ENCODE measurements at places on chromosomes 5 and 9. TPM values are rescaled to one million over a fixed set of nuclear protein-coding genes. Genes with fewer than 3 reads are reported as not detected.

The IGIP gene
- 5.1 TPM for total RNA-seq

- no peaks in the 10 kb centered on the region for H3K4me1 ChIP-seq
- no peaks in the 10 kb centered on the region for H3K27me3 ChIP-seq
- no peak overlapping the region for H3K27ac ChIP-seq
These were observed 155.6 kb downstream of the TRIM32 start for GRCh38 chr9:116842658-116843057.

The SLC4A9 gene
- total RNA-seq = not detected

GRCh38 chr5:102713682-102714231 lies 41.3 kb upstream of the PAM start:
- no peaks in the 10 kb centered on the region for H3K4me1 ChIP-seq
- DNase-seq = no peak
- no peaks in the 10 kb centered on the region for H3K36me3 ChIP-seq
- H3K27ac ChIP-seq = no peak overlapping the region

DNA sequence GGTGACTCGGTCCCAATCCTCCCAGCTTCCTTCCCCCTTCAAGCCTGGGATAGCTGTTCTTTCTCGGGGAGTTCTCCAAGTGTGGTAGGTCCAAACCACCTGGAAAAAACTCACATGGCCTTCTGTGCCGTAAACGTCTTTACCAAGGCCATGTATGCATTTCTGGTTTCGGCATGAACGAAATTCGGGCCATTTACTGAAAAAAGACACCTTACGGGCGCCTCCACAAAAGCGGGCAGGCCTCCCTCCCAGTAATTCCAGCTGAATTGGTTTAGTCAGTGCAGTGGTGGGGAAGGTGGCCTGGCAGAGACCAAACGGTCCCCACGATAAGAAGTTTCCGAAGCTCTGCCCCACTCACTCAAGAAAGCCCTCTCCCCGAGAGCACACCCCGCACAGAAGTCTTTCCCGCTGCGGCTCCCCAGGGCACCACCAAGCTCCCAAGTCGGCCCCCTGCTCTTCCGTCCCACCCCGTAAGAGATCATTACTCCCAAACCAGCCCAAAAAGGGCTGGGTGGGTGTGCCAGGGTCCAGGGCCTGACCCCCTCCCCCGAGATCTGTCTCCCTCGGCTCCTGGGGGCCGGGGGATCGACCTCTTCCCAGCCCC lies 86.3 kb upstream of the MELK start:
- H3K27ac ChIP-seq = peak overlapping the region; percentile 76
- no peaks in the 10 kb centered on the region for H3K27me3 ChIP-seq
- H3K36me3 ChIP-seq = no peaks in the 10 kb centered on the region
- no peaks in the 10 kb centered on the region for H3K4me1 ChIP-seq
- peak overlapping the region; percentile 95 for H3K4me3 ChIP-seq
- peak; percentile 45 for DNase-seq

DNA sequence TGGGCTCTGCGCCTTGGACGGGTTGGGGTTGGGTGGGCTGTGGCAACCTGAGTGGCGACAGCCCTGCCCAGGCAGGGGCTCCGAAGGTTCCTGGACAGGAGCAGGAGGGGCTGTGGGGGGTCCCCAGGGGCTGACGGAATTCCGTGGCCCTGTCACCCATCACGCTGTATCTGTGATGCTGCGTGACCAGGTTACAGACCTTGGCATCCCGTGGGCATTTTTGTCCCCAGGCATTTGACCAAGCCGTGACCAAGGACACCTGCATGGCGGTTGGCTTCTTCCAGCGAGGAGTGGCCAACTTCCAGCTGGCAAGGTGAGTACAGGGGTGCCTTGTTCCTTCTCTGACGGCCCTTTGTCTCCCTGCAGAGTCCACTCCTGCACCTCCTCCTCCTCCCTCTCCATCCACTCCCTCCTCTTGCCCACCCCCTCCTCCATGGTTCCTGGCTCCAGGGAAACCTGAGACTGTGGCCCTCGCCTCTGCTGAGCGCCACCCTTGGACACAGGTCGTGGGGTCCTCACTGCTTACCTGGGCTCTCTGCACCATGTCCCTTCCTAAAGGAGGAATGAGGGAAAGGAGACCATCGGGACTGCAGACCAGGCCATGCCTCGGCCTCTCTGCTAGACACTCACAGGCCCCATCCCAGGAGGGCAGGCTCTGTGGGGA lies 3.0 kb downstream of the NOXA1 start:
- H3K27ac ChIP-seq = no peak overlapping the region
- H3K27me3 ChIP-seq = no peaks in the 10 kb centered on the region
- no peak for DNase-seq
- H3K4me3 ChIP-seq = no peak overlapping the region
- no peaks in the 10 kb centered on the region for H3K4me1 ChIP-seq

The GCNT1 gene
- 1.9 TPM for total RNA-seq

DNA sequence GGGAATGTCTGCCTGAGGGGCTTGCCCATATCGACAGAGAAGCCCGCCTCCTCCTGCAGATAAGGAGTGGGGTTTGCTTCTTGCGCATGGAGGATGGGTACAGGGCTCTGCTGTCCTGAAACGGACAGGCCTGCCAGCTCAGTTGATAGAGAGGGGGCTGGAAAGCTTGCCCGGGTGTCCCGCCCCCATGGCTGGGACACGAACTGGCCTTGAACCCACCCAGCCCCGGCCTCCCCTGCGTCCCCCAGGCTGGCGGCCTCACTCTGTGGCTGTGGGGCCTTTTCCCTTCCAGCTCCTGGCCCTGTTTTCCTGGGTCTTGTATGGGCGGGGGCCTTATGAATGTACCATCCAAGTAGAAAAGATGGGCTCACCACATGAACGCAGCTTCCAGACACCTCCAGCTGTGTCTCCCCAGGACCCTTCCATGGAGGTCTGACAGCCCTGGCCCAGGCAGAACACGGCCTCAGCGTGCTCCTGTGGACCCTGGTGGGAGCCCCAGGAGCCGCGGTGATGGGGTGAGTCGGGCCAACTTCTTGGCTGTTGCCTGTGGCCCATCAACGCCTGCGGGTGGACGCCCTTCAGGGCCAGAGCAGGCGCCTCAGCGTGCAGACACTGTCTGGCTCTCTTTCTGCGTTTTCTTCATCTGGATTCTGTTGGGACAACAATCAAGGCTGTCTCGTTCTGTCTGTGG lies 15.9 kb upstream of the SLC2A6 start:
- H3K27me3 ChIP-seq = no peaks in the 10 kb centered on the region
- no peaks in the 10 kb centered on the region for H3K4me1 ChIP-seq
- H3K36me3 ChIP-seq = no peaks in the 10 kb centered on the region
- H3K27ac ChIP-seq = no peak overlapping the region
- DNase-seq = peak; percentile 9
- no peak overlapping the region for H3K4me3 ChIP-seq

The C5orf46 gene
- not detected for total RNA-seq

The TOR4A gene
- 2.5 TPM for total RNA-seq

The PCDHGA5 gene
- 0.32 TPM for total RNA-seq

DNA sequence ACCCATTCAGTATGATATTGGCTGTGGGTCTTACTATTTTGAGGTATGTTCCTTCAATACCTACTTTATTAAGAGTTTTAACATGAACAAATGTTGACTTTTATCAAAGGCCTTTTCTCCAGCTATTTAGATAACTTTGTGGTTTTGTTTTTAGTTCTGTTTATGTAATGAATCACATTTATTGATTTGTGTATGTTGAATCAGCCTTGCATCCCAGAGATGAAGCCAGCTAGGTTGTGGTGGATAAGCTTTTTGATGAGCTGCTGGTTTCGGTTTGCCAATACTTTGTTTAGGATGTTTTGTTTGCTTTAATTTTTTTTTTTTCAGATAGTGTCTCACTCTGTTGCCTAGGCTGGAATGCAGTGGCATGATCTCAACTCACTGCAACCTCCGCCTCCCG lies 609.0 kb upstream of the COX7C start:
- no peaks in the 10 kb centered on the region for H3K36me3 ChIP-seq
- no peak for DNase-seq
- H3K4me3 ChIP-seq = no peak overlapping the region

The GABRA6 gene
- total RNA-seq = not detected

DNA sequence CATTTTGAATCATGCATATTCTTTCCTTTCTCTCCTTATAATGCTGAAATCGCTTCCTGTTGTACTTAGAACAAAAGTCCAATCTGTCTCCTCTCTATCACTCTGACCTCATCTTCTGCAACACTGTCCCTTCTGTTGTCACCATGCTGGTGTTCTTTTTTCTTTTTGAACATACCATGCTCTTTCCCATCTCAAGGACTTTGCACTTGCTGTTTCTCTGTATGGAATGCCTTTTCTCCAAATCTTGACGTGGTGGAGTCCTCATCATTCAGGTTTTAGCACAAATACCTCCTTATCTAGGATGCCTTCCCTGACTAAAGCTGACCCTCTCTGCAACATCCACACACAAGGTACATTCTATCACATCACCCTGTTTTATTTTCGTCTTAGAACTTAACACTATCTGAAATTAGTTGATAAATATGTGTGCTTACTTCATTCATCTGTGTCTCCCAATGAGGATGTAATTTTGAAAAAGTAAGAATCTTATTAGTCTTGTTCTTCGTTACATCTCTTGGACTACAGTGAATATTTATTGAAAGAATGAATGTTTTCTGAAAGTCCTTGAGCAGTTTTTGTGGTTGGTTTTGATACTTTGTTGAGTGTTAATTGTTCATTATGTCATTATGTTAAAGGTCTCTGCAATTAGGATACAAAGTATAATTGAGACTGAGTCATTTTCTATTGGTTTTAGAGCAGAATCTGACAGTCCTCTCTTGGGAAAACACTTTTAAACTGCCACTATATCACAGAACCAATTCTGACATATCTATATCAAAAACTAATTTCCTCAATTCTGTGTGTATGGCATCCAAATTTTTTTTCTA lies 145.3 kb upstream of the RASA1 start:
- no peak for DNase-seq
- no peaks in the 10 kb centered on the region for H3K36me3 ChIP-seq
- H3K27ac ChIP-seq = no peak overlapping the region
- H3K27me3 ChIP-seq = no peaks in the 10 kb centered on the region

DNA sequence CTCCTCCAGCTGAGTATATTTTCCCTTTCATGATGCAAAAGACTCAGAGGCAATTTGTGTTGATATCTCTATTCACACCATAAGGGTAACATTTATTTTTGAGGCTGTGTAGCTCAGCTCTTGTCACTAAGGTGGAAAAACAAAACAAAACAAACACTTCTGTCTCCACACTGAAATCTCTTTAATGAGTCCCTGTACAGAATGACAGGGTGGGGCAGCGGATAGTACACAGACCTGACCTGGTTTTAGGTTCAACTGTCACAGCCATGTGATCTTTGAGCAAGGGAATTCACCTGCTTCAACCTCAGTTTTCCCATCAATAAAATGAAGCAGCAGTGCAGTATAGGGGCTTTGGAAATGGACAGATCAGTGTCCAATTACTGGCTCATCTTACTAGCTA lies 29.3 kb downstream of the TLR4 start:
- no peaks in the 10 kb centered on the region for H3K4me1 ChIP-seq
- DNase-seq = no peak
- H3K27me3 ChIP-seq = no peaks in the 10 kb centered on the region
- no peaks in the 10 kb centered on the region for H3K36me3 ChIP-seq
- H3K4me3 ChIP-seq = no peak overlapping the region

The MLANA gene
- not detected for total RNA-seq

GRCh38 chr5:84239494-84239893 lies 145.2 kb downstream of the EDIL3 start:
- DNase-seq = no peak
- no peaks in the 10 kb centered on the region for H3K27me3 ChIP-seq
- H3K4me3 ChIP-seq = no peak overlapping the region
- H3K27ac ChIP-seq = no peak overlapping the region
- H3K36me3 ChIP-seq = no peaks in the 10 kb centered on the region

DNA sequence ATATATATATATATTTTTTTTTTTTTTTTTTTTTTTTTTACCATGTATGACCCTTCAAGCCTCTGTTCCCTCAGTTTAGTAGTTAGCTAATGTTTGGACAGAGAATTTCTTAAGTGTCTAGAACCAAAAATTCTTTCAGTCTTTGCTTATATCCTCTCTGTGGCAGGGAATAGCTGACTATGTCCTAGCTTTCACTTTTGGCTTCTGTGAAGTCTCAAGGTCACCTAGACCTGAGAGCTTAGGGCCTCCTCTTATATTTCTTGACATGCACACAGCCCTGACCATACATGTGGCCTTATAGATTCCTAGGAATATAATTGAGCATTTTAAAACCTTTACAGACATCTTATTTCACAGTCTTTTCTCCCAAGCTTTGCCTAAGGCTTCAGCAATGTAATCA lies 930.8 kb upstream of the CDH9 start:
- no peak overlapping the region for H3K27ac ChIP-seq
- no peak for DNase-seq
- H3K4me1 ChIP-seq = no peaks in the 10 kb centered on the region
- H3K36me3 ChIP-seq = no peaks in the 10 kb centered on the region
- no peaks in the 10 kb centered on the region for H3K27me3 ChIP-seq
- no peak overlapping the region for H3K4me3 ChIP-seq

The NIPAL4 gene
- total RNA-seq = not detected

The FOXD4L6 gene
- not detected for total RNA-seq

- no peak overlapping the region for H3K27ac ChIP-seq
- DNase-seq = no peak
- H3K27me3 ChIP-seq = no peaks in the 10 kb centered on the region
- H3K4me3 ChIP-seq = no peak overlapping the region
These were observed 171.3 kb downstream of the ACTL7B start for GRCh38 chr9:108684288-108685025.

The DRD1 gene
- not detected for total RNA-seq

DNA sequence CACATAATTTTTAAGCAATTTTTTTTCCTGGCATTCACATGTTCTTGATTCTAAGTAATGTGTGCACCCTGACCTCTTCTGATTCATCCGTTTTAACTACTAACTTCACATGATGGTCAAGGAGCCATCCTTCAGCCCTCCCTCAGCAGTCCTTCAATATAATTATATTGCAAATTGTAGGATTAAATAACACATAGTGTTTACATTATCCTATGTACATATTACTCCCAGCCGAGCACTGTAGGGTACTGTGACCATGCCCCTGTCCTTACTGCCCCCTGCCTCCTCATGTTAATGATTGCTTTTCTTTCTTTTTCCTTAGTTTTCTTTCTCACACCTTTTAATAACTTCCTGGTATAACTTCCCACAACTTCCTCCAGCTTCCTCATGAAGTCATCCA lies 96.3 kb upstream of the FANCC start:
- no peaks in the 10 kb centered on the region for H3K4me1 ChIP-seq
- DNase-seq = no peak
- no peaks in the 10 kb centered on the region for H3K36me3 ChIP-seq
- H3K27ac ChIP-seq = no peak overlapping the region
- H3K27me3 ChIP-seq = no peaks in the 10 kb centered on the region
- H3K4me3 ChIP-seq = no peak overlapping the region

The PRDM9 gene
- not detected for total RNA-seq

- H3K36me3 ChIP-seq = no peaks in the 10 kb centered on the region
- DNase-seq = no peak
- peaks cover 22% of the 10 kb centered on the region for H3K4me1 ChIP-seq
- peak overlapping the region; percentile 66 for H3K27ac ChIP-seq
- no peaks in the 10 kb centered on the region for H3K27me3 ChIP-seq
These were observed 103.1 kb upstream of the TSLP start for GRCh38 chr5:110968246-110969005.

GRCh38 chr5:110439296-110439695 lies 287.2 kb downstream of the TMEM232 start:
- H3K4me3 ChIP-seq = no peak overlapping the region
- no peaks in the 10 kb centered on the region for H3K27me3 ChIP-seq
- no peak for DNase-seq

The FAM78A gene
- 1.9 TPM for total RNA-seq
